ENCODE measurements at places on chromosomes 1 and 21.

DNA sequence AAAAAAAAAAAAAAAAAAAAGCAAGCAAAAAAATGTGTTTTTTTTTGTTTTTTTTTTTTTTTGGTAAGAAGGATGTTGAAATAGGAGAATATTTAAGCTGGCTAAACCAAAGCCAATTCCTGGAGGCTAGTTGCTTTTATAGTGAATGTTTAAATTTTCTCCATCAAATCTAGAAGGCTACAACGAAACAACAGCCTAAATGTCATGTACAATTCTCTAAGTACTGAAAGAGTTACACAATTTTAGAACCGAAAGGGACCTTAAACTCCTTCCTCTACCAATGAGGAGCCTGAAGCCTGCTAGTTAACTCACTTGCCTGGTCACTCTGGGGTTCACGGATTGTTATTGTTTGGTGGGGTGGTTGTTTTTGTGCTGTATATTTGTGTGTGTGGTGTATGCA lies 3.5 kb downstream of the WLS start:
- DNase-seq, result no peak

DNA sequence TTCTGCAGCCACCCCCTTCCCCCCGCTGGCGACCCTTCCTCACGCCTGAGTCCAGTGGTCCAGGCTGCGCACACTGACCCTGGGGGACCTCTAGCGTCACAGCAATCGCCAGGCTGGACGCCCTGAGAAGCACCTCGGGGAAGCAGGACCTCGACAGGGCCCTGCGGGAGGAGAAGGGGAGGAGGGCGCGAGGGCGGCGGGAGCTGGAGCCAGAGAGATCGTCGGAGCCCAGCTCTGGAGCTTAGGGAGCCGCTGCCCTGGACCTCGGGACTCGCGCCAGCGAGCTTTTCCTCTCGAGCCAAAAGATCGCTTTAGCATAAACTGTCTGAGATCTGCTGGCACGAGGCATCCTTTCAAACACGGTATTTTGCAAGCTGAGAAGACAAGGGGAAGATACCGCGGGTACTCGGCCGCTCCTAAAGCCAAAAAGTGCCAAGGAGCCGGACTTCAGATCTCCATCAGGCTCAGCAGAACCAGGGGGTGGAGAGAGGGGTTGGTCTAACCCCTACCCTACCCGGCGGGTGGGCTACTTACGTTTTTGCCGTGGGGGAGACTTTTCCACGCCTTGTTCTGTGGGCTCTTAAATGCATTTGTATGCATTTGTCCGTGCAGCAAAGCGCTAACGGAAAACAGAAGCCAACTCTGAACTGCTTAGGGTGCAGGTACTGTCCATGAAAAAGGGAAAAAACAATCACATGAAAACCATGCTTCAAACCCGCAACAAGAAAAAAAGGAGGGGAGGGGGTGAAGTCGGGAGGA lies 586 bp downstream of the COL24A1 start:
- no peak for DNase-seq

- DNase-seq, result no peak
Measured at GRCh38 chr1:105122041-105122440, 1372.3 kb downstream of the AMY1C start.

DNA sequence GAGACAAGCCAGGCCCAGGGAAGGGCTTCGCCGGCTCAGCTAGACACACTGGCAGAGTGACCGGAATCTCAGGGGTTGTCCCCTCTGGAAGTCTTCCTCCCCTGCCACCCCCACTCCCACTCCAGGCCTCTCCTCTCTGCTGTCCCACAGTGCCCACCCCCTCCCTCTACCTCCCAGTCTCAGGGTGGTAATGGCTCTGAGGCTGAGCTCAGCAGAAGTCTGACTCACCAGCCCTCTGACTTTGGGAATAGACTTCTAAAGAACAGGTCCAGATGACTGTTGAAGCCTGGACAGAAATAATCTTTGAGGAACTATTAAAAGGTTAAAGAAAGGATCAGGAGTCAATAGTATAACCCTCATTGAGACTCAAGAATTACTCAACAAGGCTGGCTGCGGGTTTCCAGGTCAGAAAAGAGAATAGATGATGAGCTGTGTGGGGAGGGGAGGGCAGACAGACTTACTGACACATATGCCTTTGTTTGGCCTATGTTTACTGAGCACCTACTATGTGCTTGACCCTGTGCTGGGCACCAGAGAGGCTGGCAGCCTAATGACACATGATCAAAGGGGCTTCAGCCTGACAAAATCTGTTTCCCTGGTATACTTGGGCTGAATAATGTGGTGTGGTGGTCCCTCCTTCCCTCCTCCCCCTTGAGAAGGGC lies 8.2 kb downstream of the HCRTR1 start:
- DNase-seq, result no peak

- no peak for DNase-seq
Measured at GRCh38 chr1:109849655-109850054, 61.0 kb upstream of the CSF1 start.

DNA sequence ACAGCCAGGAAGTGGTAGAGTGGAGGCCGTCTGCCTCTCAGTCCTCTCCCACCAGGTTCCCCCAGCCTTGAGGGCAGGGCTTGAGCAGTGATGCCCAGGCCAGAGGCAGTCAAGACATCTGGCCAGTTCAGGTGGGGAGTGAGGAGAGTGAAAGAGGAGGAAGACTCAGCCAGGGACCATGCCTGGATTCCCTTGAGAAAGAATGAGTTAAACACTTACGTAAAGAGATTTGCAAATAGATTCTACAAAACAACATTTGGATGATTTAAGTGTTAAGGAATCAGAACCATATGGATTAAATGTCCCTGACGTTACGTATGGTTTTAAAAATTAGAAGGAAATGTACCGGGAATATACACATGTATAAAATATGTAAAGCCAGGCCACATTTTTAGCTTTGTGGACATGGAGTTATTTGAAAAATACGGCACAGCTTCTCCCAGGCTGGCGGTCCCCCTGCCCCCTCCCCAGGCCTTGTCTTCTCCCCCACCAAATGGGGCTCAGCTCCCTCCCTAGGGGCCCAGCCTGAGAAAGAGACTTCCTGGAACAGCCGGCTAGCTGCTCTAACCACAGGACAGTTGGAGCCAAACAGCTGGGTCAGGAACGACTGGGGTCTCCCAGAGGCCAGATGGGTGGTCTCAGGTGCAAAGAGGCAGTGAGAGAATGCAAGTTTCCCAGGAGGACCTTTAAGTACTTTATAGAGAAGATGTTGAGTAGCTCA lies 188.3 kb upstream of the EDN2 start:
- peak; percentile 96 for DNase-seq

- no peak for DNase-seq
Measured at GRCh38 chr1:108595507-108595906, 35.6 kb downstream of the EEIG2 start.
